ENCODE measurements at places on chromosomes 4 and X.
A peak's percentile ranks its signal among the peaks of the same experiment; 100 is the strongest.

DNA sequence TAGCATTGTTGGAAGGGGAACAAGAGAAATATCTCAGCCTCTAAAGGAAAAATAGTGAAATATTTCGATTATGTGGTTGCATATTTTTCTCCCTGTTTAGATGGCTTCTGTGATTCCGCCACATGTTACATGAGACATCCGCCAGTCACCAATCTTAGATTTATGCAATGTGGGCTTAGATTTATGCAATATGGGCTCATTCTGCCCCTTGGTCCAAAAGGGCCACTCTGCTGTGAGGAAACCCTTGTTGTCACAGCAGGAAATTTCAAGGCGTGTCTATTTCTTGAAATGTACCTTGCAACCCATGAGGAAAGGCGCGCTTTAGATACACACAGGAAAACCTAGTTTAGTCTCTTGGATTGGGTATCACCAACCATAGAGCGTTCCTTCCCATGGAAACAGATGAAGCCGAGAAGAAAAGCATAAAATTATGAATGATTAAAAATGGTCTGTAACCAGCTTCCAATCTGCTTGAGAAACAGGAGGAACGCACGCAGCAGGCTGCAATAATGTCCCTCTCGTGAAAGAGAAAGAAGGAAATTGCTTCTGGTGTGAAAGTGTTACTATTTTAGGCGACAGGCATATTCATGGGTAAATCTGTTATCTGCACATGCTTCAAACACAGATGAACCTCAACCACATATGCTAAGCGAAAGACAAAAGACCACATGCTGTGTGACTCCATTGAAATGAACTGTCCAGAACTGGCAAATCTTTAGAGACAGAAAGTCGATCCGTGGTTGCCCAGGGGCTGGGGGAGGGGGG lies 3.7 kb downstream of the RS1 start:
- H3K36me3 ChIP-seq, result no peaks in the 10 kb centered on the region
- DNase-seq, result no peak
- no peaks in the 10 kb centered on the region for H3K4me1 ChIP-seq

DNA sequence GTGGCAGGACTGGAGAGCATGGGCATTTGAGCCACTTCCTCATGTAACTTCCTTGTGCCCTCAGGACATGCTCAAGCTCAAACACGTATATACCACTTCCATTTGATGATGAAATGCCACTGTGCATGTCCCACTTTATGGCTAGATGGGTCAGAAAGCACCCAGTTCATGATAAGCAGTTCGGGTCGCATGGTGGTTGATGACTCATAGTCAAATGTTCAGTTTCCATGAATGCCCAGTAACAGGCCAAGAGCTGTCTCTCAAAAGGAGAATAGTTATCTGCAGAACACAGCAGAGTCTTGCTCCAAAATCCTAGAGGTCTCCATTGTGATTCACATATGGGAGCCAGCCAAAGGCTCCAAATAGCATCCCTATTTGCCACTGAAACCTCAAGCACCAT lies 48.9 kb upstream of the SPIN3 start:
- no peak overlapping the region for H3K4me3 ChIP-seq
- no peak overlapping the region for H3K27ac ChIP-seq
- H3K36me3 ChIP-seq, result no peaks in the 10 kb centered on the region
- H3K4me1 ChIP-seq, result no peaks in the 10 kb centered on the region

- no peak overlapping the region for H3K4me3 ChIP-seq
- no peaks in the 10 kb centered on the region for H3K27me3 ChIP-seq
- no peak overlapping the region for H3K27ac ChIP-seq
- no peak for DNase-seq
- H3K36me3 ChIP-seq, result no peaks in the 10 kb centered on the region
- H3K4me1 ChIP-seq, result no peaks in the 10 kb centered on the region
Measured at GRCh38 chr4:100017637-100018310, 67.7 kb upstream of the H2AZ1 start.

DNA sequence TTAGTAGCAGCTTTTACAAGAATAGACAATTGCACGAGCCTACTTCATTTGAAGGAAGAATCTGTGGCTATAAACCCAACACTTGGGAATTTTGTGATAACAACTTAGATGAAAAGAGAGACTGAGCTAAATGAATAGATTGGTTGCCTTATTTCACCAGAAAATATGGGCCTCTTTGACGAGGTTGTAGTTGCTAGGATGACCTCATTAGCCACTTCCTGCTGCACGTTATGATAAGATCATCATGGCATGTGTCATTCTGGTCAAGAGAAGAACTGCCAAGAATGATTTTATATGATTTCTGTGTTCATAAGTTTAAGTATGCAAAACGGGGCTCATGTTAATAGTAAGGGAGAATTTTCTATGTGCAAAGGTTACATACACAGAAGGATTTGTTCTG lies 321.9 kb upstream of the GIMD1 start:
- H3K36me3 ChIP-seq, result no peaks in the 10 kb centered on the region
- no peak for DNase-seq
- no peaks in the 10 kb centered on the region for H3K27me3 ChIP-seq

DNA sequence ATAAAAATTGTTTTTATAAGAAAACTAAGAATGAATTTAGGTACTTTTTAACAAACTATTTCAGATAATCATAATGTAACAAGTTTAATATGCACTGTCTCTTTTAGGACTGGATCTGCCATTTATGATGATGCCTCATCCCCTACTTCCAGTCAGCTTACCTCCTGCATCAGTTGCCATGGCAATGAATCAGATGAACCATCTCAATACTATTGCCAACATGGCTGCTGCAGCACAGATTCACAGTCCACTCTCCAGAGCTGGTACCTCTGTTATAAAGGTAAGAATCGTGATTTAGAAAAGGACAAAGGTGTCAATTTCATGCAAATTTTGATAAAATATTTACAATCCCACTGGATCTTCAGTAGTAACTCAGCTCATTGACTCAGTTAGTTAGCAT lies 566.2 kb downstream of the DACH2 start:
- H3K4me3 ChIP-seq, result no peak overlapping the region
- no peak for DNase-seq
- no peak overlapping the region for H3K27ac ChIP-seq
- H3K27me3 ChIP-seq, result no peaks in the 10 kb centered on the region
- no peaks in the 10 kb centered on the region for H3K36me3 ChIP-seq

DNA sequence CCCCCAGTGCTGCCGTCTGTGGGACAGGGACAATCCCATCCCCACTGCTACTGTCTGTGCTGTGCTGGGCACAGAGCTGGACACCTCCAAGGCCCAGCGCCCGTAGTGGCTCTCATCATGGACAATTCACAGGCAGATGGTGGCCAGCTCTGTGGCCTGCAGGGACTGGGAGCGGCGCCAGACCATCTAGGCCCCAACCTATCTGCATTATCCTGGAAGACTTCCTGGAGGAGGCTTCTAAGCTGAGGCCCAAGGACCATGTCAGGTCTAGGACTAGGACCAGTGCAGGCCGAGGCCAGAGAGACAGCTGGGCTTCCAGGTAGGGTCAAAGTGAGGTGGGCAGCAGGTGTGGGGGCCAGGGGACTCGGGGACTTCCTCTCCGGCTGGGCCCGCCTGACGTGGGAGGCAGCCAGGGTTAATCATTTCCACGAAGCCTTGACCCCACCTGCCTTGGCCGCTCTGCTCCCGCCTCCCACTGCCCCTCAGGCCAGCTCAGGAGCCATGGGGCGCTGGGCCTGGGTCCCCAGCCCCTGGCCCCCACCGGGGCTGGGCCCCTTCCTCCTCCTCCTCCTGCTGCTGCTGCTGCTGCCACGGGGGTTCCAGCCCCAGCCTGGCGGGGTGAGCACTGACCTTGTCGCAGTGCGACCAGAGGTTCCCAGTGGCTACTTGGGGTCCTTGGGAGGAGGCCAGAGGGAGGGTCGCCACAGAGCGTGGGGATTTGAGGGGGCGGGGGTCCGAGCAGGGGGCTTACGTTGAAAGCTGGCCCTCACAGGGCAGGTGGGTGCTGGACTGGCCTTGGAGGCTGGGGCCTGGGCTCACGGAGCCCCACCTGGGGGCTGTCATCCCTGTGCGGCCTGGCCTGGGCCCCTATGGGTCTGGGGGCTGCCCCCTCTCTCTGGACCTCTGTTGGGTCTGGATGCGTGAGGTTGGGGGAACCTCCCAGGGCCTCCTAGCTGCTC lies at the start of gene HGFAC:
TSS of gene HGFAC (plus strand) at position 468 of the 959 bp plus-strand sequence. CDS start at position 502, 34 bp downstream.
- H3K4me3 ChIP-seq, result no peak within 1 kb of the TSS
- H3K4me1 ChIP-seq, result peaks cover 7% of the 10 kb centered on the region
- no peak within 1 kb of the TSS for H3K27ac ChIP-seq
- H3K27me3 ChIP-seq, result no peaks in the 10 kb centered on the region

- no peak for DNase-seq
- H3K4me1 ChIP-seq, result no peaks in the 10 kb centered on the region
- H3K4me3 ChIP-seq, result no peak overlapping the region
- peaks cover 5% of the 10 kb centered on the region for H3K27me3 ChIP-seq
- H3K36me3 ChIP-seq, result no peaks in the 10 kb centered on the region
Measured at GRCh38 chrX:21674430-21675186, 16.5 kb upstream of the KLHL34 start.

DNA sequence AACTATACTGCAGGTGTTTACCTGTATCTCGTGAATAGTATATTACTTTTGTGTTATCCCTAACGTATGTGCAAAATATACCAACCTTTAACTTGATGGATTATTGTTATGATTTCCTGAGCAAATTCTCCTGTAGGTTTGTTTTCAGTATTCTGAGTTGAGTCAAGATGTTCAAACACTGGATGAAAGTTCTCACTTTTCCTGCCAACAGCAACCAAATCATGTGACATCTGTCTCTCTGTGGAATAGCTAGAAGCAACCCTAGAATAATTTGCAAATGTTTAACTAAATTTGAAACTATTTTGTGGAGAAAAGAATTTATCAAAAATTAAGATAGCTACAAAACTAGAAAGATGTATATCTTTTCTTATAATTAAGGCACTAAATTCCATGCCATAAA lies 35.6 kb downstream of the BCLAF3 start:
- no peak for DNase-seq
- H3K36me3 ChIP-seq, result no peaks in the 10 kb centered on the region
- H3K4me3 ChIP-seq, result no peak overlapping the region
- no peaks in the 10 kb centered on the region for H3K4me1 ChIP-seq
- H3K27me3 ChIP-seq, result no peaks in the 10 kb centered on the region

GRCh38 chrX:106484233-106484632 lies 127.5 kb upstream of the RADX start:
- no peaks in the 10 kb centered on the region for H3K36me3 ChIP-seq
- no peaks in the 10 kb centered on the region for H3K27me3 ChIP-seq
- H3K27ac ChIP-seq, result no peak overlapping the region
- no peak for DNase-seq
- H3K4me1 ChIP-seq, result no peaks in the 10 kb centered on the region
- H3K4me3 ChIP-seq, result peak overlapping the region; percentile 10

GRCh38 chr4:6453688-6453990 lies 18.8 kb downstream of the PPP2R2C start:
- no peaks in the 10 kb centered on the region for H3K4me1 ChIP-seq
- H3K36me3 ChIP-seq, result no peaks in the 10 kb centered on the region
- H3K27ac ChIP-seq, result no peak overlapping the region
- DNase-seq, result no peak
- no peak overlapping the region for H3K4me3 ChIP-seq
- H3K27me3 ChIP-seq, result no peaks in the 10 kb centered on the region

DNA sequence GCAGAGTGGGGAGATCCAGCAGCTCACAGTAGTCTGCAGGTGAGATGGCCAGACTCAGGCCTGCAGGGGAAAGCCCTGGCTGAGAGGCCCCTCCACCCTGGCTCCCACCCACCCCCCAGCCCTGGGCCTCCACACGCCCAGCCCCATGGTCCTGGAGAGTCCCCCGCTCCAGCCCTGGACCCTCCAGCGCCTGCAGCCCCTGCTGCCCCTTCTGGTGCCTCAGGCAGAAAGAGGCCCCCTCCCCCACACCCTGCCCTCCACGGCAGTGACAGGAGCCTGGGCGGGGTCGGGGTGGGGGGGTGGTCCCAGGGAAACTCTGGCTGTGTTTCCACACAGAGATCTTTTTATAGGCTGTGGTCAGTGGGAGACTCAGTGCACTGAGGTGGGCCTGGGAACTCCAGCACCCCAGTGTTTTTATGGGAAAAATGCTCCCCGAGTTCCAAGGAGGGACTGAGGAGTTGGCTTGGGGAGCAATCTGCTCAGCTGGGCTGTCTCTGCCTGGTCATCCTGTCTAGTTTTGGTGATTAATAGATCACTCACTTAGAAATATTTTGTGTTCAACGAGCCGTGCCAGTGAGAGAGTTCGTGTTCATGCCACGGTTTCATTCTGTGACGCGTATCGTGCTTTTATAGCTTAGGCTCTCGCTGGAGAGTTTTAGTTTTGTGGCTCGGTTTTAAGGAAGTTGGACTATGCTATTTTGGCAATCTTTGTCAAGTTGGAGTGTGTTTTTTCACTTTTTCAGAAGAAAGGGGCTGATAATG lies 53.1 kb upstream of the HGFAC start:
- no peaks in the 10 kb centered on the region for H3K36me3 ChIP-seq
- DNase-seq, result no peak
- H3K27ac ChIP-seq, result peak overlapping the region; percentile 79
- no peak overlapping the region for H3K4me3 ChIP-seq
- no peaks in the 10 kb centered on the region for H3K27me3 ChIP-seq

GRCh38 chr4:38857354-38858096 lies 908 bp upstream of the TLR6 start:
- DNase-seq, result peak; percentile 64
- H3K4me3 ChIP-seq, result no peak overlapping the region
- H3K4me1 ChIP-seq, result peaks cover 16% of the 10 kb centered on the region
- H3K27me3 ChIP-seq, result no peaks in the 10 kb centered on the region
- H3K27ac ChIP-seq, result peak overlapping the region; percentile 65

GRCh38 chr4:64774626-64775025 lies 365.4 kb upstream of the TECRL start:
- no peaks in the 10 kb centered on the region for H3K27me3 ChIP-seq
- H3K4me1 ChIP-seq, result no peaks in the 10 kb centered on the region
- H3K36me3 ChIP-seq, result no peaks in the 10 kb centered on the region
- H3K27ac ChIP-seq, result no peak overlapping the region

DNA sequence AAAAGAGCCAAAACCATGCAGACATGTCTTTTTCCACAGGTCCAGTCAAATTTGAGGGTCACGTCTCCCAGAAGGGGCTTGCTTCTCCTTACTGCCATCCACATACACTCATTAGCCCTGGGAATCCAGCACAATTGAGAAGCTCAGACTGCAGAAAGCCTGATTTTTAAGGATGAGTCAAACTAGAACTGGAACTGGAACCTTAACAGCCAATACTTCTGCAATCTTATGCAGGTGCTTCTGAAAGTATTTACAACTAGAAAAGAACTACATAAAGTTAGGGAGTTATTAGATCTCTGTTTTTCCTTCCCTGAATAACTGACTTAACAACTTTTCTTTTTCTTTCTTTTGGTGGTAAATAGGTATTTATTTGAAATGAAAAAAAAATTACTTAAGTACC lies 86.3 kb downstream of the CDS1 start:
- H3K4me3 ChIP-seq, result no peak overlapping the region
- DNase-seq, result no peak
- H3K4me1 ChIP-seq, result peaks cover 8% of the 10 kb centered on the region
- H3K36me3 ChIP-seq, result peaks cover 21% of the 10 kb centered on the region
- no peaks in the 10 kb centered on the region for H3K27me3 ChIP-seq

- H3K27ac ChIP-seq, result no peak overlapping the region
- H3K4me1 ChIP-seq, result no peaks in the 10 kb centered on the region
- no peaks in the 10 kb centered on the region for H3K36me3 ChIP-seq
- no peak for DNase-seq
Measured at GRCh38 chrX:40213092-40213491, 115.3 kb upstream of the BCOR start.

Data from adrenal gland (tissue), 19 donors.